Epithelial cell of esophagus (primary cell): ENCODE measurements at places on chromosomes 1 and 21.

DNA sequence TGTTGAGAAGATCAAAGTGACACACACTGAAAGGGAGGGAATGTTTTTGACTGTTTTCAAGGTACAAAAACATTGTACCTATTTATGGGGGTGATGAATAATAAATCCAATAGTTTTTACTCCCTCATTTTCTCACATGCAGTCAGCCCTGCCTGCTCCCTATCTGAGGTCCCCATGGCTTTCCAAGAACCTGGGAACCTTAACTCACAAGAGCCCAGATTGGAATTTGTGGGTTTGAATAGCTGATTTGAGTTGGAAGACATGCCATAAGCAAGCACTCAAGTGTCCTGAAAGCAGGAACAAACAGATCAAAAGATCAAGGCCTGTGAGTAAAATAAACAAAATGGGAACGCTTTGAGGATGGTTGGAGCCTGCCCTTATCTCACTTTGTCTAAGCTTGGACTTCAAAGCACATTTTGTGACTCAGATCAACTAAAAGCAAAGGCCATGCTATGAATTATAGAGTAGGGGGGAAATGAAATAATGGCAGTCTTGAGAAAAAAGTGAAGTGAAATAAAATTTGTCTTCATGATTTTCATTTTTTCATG is 136.6 kb downstream of the LYPLAL1 start:
- DNase-seq: no peak

DNA sequence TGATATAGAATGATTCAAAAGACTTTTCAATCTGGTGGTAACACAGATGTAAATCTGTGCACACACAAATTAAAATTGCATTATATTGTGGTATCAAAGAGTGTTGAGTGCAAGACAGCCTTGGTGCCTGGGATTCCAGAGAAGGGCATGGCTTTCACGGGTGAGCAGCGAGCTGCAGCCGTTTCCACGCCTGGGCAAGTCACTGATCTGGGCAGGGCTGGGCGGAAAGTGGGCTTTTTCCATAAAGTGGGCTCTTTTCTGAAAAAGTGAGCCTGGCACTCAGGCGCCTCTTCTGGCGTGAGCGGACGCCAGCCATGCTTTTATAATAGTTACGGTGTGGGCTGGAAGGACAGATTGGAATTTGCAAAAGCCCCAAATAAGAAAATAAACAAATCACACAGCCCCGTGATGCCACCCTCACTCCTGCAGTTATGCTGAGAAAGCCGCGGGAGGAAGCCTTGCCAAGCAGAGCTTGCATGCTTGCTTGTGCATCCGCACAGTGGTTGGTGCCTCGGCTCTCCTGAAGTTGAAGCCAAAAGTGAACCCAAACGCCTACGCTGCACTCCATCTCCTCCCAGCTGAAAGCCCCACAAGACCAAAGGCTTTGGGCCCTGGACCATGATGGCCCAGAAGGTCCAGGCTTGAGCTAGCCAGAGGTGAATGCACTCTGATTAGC is 7.1 kb upstream of the C1orf115 start:
- no peak for DNase-seq

DNA sequence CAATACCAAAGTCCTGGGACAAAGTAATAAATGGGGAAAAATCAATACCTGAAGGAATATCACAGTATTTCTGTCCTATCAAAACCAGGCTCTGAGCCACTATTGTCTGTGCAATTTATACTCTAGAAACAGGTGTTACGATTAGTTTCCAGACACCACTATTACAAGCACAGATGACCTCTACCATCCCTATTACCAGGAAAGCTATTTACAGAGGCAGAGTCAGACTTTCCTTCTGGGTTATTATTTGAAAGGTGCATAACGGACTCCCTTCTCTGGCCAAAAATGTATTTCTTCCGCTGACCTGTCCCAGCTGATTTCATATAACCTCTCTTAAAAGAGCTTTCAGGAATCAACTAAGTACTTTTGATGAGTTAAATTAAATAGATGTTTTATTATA is 154.6 kb upstream of the LRRC7 start:
- DNase-seq: no peak

DNA sequence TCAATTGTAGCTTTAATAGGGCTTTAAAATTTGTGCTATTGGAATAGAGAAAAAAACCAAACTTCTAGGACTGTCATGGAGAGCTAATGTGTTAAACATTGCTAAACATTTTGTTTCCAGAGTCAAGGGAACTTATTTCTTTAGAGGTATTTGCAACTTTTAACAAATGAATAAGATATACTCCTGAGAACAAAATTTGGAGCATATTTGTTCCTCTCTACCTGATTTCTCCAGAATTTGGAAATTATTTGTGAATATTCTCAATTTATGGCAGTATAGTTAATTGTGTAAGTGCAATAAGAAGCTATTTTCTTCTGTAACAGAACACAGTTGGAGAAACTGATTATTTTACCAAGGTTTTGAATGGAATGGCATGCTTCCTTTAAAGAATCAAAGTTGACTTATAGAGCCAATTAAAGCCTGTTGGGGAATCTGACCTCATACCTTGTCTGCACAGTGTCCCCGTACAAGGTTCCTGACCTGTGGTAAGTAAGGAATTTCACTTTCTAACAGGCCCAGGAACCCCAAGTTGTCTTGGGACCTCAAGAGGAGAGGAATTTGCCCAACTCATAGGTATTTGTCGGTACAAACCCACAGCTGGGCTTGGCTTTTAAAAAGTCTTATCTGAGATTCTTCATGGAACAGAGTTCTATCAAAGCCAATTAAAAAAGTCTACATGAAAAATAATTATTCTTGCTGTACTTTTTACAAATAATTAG is 72.6 kb upstream of the CSF1 start:
- DNase-seq: no peak

DNA sequence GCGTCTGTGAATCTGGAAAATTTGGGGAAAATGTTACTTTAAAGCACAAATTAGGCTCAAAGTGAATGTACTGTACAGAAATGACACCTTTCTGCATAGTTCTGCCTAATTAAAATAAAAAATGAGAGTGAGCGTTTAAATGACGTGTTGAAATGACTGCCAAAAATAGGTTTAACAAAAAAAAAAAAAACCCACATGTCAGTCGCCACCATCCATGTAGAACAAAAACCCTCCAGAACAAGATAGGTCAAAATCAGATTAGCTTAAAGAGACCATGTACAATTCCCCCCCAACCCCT is 745 bp downstream of the PARP1 start:
- DNase-seq: no peak

- peak; percentile 68 for DNase-seq
Observed at GRCh38 chr1:154863315-154864174, 6.5 kb downstream of the KCNN3 start.

GRCh38 chr1:87176087-87176486 is 152.6 kb upstream of the LMO4 start:
- no peak for DNase-seq

GRCh38 chr1:109113590-109114341 is at the start of gene ELAPOR1:
Gene ELAPOR1 (plus strand): TSS chr1:109114115. CDS start chr1:109114184, 69 bp downstream.
- peak; percentile 79 for DNase-seq

GRCh38 chr21:18274370-18274769 is 29.7 kb downstream of the CHODL start:
- no peak for DNase-seq

GRCh38 chr1:71154429-71154828 is 73.6 kb upstream of the ZRANB2 start:
- no peak for DNase-seq

GRCh38 chr1:203085528-203086406 is at the start of gene MYOG:
Gene MYOG (minus strand): TSS chr1:203086012. CDS start chr1:203085961, 51 bp downstream.
- DNase-seq: no peak
